ENCODE measurements at places on chromosomes 1 and 21.

- DNase-seq = no peak
These were observed 108.7 kb upstream of the ACTRT2 start for GRCh38 chr1:2912424-2913061.

- peak; percentile 79 for DNase-seq
These were observed 21.3 kb downstream of the GPSM2 start for GRCh38 chr1:108897865-108898720.

GRCh38 chr1:25971066-25971810 lies 26.6 kb downstream of the PAFAH2 start:
- peak; percentile 92 for DNase-seq

DNA sequence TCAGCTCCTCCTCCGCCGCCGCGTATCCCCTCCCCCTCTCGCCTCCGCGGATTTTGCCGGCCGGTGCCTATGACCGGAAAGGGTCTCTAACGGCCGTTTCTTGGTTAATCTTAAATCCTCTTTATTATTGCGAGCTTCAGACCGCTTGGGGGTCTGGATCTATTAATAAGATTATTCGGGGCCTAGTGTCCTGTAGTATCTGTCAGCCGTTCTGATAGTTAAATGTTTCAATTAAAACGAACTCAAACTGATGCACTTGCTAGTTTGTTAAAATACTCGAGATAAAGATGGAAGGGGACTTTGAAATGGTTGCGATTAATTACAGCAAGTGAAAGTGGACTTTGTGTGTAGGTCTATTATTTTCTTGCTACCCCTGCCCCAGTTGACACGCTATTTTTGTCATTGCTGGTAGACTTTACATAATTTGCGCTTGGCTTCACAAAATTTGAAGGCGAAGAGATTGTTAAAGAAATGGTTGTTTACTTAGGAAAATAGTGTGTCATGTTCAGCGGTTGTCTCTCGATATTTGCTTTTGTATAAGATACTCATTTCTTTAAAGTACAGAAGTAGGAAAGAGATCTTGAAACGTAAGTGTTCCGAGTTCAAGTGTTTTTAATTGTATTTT lies 779 bp downstream of the SON start:
- no peak for DNase-seq

GRCh38 chr1:12170263-12170671 lies 3.5 kb downstream of the TNFRSF1B start:
- DNase-seq = no peak

DNA sequence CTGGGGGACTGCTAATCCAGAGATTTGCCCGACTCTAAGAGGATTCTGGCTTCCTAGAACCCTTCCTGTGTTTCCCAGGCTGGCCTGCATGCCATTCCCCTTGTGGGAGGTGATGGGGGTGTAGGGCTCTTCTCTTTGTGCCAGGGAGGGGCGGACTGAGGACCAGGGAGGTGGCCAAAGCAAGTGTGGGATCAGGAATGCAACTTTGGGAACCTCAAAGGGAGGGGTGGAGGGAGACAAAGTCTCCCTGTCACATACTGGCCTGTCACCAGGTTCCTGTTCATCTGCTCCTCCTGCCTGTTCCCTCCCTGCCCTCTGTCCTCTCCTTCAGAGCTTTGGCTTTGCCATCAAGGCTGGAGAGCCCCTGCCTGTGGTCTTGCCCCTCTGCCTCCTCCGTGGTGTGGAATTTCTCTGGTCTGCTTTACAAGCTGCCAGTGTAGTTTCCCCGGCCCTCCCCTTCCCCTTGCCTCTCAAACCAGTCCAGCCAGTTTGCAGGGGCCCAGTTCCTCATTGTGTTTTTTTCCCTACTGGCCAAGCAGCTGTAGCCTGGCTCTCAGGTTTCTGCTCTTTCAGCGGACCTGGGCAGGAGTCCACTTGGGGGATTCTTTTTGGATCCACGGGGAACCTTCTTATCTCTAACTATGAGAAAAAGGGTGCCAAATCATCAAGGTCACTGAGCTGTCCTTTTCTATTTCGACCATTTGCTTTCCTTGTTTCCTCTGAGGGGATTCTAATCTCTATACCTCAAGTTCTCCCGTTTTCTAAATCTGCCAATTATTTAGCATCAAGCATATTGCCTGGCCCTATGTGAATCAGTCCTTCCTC lies 1.8 kb downstream of the CGN start:
- DNase-seq = peak; percentile 36

DNA sequence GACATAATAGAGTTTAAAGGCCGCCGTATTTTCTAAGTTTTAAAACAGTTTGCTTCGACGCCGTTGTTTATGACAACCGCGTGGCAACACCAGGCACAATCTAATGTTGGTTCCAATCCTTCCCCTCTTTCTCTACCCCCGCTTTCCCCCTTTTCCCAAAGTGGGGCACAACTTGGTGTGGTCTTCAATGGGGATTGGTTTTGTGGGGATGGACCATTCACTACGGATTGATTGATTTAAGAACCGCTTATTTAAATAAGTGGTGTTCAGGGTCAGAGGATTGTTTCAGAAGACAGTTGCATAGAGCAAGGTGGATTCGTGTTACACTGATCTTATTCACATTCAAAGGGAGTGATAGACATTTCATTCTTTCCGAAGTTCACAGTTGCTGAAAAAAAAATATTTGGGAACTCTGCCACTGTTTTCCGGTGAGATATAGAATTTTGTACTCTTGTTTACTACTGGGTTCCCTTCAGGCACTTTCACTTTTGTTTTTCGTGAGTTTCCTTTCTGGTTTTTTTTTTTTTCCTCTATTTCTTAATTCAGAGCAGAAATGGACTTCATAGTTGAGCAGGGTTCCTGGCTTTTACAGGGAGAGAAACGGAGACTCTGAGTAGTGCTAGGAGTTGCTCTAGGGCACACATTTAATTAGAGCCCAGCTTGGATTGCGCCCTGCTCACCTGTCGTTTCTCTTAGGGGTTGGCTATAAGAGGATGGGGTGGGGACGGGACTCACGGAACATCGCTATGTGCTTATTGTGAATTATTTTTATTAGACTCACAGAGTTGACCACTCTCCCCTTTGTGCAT lies 79.6 kb upstream of the AK4 start:
- peak; percentile 85 for DNase-seq

GRCh38 chr1:107942814-107943213 lies 22.2 kb downstream of the VAV3 start:
- DNase-seq = no peak

GRCh38 chr1:182676274-182676673 lies 8.1 kb downstream of the RGS8 start:
- DNase-seq = no peak

GRCh38 chr1:2477791-2478499 lies 1.9 kb downstream of the PLCH2 start:
- no peak for DNase-seq

DNA sequence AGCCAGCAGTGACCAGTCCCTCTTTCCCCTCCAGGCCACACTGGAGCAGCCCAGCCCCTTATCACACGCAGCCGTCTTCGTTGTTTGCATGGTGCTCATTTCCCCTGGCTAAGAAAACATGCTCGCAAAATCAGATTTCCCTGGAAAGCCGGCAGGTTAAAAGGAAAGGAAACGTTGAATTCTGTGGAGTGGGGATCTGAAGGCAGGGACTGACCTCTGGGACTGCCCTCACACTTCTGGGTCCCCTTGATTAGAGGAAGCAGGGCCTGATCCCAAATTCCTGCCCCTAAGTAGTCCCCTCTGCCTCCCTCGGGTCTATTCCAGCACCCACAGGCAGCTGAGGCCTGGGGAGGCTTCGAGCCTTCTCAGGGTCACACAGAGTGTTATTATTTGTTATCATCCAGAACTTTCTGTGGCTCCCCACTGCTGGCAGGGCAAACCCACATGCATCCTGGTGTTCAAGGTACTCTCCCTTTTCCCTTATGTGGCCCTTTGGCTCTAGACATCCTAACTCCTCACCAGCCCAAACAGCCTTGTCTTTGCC lies 125.2 kb upstream of the ZBTB40 start:
- no peak for DNase-seq

GRCh38 chr21:42969193-42969600 lies 5.2 kb upstream of the PKNOX1 start:
- DNase-seq = no peak

DNA sequence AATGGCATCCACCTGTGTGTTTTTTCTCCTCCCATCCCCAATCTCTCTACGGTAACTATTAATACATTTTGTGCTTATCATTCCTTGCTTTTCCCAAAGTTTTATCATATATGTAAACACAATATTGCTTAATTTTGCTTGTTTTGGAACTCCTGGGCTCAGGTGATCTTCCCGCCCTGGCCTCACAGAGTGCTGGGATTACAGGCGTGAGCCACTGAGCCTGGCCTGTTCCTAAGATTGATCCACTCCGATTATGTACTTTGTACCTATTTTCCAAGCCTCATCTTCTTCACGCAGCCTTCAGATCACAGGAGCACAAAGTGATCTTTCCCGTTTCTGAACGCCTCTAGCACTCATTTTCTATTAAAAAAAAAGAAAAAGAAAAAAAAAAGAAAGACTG lies 45.2 kb downstream of the MEF2D start:
- DNase-seq = no peak

DNA sequence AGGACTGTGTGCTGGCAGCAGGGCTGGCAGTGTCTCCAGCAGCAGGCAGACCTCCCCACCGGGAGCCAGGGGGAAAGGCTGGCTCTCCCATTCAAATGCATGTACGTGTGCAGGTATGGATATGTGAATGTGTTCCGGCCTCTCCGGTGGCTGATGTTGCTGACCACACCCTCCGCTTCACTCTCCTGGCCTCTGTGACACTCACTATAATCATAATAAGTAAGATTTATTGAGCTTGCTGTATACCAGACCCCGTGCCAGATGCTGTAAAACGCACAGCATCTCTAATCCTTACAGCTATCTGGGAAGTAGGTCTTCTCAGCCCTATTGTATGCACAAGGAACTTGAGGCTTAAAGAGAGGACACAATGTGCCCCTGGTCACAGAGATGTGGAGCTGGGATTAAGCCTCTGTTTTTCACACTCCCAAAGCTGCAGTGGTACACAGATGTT lies 20.5 kb upstream of the ARTN start:
- DNase-seq = peak; percentile 45

DNA sequence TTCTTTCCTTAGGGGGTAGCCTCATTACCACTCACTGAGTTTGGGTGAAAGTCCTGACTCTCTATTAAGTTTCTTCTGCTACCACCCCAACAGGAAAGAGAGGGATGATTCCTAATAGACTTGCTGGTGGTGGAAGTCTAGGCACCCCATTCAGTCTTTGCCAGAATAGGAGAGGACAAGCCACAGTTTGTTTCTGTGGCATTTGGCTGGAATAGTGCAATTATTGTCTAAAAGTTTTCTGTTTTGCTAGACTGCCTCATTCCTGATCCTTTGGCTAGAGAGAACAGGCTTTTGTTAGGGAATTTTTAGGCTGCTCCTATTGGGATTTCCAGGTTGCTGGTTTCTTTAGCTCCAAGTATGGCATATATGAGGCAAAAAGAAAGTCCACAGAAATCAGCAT lies 9.9 kb upstream of the HJV start:
- DNase-seq = no peak

DNA sequence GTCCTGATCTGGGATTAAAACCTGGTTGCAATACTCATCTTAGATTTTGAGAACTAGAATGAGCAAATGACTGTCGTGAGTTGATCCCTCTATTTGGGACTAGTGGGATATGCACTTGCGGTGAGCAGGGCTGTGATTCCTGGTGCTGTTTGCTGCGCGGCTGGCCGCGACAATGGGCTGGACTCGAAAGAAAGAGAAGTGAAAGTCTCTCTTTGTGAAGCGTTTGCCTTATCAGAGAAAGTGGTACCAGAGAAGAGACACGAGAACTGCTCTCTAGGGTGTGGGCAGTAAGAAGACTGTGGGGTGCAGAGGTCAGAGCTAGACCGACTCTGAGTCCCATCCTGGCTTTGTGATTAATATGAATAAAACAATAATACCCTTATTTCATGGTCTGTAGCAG lies 8.6 kb downstream of the ST6GALNAC3 start:
- peak; percentile 67 for DNase-seq

DNA sequence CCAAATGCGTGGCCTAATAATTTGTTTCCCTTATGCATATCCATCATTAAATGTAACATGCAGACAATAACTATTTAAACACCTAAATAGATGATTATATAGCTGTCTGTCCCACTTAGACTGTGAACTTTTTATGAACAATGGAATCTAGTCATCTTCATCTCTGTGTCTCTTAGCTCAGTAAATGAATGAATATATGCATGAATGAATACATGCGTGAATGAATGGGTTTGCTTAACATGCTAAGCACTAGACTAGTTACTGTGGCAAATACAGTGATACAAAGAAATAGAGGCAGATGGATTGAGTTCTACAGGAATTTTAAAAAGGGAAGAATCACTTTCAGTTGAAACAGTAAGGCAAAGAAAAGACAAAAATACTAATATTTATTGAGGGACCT lies 232.0 kb downstream of the FGGY start:
- DNase-seq = no peak

GRCh38 chr1:91124989-91125417 lies 103.2 kb upstream of the ZNF644 start:
- peak; percentile 55 for DNase-seq

- DNase-seq = no peak
These were observed 16.6 kb downstream of the HIVEP3 start for GRCh38 chr1:41902159-41902577.

DNA sequence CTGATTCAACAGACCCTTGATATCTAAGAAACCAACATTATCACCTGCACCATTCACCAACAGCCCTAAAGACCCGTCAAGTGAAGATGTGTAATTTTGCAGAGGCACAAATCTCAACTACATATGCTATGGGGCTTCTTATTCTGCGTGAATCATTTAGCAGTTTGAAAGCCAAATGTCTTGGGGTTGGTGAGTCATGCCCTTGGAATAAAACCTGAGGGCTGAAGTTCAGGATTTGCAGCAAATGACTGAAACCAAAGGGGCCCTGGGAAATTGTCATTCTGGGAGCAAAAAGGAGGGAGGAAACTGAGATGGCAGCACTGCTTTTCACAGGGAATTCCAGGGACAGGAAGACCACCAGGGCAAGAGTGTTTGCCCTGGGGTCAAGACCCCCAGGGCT lies 79.2 kb upstream of the TNR start:
- no peak for DNase-seq

DNA sequence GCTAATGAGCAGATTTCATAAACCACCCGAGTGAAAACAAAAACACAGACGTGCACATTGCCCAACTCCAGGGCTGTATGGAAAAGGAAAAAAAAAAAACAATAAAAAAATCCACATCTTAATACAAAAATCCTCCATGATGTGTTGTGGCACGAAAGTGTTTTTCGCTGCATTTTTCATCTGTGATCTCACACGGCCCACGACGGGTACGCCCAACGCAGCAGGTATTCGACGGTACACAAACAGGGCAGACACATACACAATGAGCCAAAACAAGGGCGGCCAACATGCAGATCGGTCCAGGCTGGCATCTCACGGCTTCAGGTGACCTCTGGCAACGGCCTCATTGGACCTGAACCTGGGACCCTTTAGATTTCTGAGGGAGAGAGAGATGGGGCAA lies 31.1 kb downstream of the CASZ1 start:
- DNase-seq = no peak

DNA sequence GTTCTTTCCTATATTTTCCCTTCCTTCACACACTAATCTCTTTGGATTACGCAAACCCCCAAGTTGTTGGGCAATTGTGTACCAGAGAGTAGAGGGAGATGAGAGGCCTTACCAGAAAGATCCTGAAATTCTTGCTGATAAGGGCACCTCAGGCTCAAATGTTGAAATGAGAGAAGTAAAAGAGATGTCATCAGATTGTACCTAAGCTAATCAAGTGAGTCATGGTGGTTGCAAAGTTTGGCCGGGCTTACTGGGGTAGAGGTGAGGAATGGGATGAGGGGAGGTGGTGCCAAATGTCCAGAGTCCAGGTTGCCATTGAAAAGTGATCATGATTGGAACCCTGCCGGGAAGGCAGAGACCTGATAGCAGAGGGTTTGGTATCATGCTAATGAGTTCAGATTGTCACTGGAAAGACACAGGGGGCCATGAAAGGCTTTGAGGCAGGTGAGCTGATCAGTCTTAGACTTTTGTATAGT lies 43.1 kb downstream of the OPTC start:
- DNase-seq = peak; percentile 71

Data from OCI-M1 (cell line).